Naive thymus-derived CD8-positive, alpha-beta T cell (primary cell): ENCODE measurements at places on chromosomes 4 and X.

DNA sequence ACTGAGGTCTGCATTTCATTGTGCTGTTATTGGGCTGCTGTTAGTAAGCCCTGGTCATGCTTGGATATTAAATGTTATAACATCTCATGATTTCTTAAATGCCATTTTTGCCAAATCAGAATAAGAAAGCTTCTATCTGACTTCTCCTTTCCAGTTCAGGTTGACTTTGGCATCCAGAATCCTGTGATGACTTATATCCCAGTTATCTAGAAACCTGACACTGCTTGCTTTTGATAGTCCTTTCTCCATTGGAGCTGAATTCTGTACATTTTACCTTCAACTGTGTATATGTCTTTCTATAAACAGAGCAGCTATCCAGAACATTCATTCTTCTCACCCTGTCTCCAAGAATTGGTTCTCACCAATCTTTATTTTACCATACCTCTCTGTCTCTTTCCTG is 257.7 kb upstream of the GNPDA2 start:
- no peak for DNase-seq

GRCh38 chr4:5283837-5284236 is 232.6 kb downstream of the STK32B start:
- DNase-seq = no peak

DNA sequence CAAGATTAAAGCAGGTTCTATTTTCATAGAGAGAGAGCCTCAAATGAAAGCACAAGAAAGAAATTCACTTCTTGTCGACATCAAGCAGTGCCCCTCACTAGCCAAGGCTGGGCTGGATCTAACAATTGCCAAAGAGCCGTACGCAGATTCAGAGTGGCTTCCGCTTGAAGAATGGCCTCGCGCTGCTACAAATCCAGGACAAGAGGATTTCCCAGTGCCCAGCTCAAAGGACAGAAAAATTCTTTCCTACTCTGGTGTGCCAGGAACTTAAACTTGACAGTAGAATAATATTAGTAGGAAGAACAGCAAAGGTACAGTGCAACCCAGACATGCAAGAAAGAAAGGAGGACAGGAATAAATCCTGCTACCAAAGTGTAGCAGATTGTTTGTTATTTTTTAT is 56.5 kb upstream of the PPARGC1A start:
- no peak for DNase-seq

DNA sequence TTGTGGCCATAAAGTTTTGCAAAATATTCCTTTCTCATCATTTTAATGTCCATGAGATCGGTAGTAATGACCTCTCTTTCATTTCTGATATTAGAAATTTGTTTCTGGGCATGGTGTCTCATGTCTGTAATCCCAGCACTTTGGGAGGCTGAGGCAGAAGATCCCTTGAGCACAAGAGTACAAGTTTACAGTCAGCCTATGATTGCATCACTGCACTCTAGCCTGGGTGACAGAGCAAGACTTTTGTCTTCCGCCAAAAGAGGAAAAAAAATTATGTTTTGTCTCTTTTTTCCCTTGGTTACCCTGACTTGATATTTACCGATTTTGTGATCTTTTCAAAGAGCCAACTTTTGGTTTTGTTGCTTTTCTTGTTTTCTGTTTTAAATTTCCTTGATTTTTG is 10.8 kb upstream of the NKAP start:
- DNase-seq = no peak

DNA sequence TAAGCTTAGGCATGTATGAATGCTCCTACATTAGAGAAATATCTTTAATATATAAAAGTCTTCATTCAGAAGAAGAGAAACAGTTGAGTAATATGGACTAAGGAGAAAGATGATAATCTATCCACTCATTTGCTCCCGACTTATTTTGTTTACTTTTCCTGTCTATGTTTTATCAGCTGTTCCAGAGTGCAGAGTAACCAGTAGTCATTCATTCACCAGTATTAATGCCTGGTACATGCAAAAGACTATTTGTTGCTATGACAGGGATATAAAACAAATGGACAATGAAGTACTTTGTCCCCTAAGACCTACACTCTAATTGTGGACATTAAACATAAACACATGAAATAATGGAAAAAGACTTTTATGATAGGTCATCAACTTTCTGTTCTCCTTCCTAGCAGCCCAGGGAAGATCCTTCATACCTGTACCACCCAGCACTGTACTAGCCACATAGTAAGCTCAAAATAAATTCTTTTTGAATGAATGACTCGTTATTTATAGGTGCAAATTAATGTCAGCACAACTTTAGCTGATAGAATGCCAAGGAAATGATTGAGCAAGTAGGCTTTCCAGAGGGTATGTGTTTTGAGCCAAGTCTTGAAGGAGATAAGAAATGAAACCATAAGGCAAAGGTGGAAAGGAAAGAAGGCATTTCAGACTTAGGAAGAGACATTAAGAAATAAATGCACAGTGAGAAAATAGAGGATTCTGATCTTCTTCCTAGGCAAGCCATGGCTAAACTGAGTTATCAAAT is 45.0 kb upstream of the IL13RA1 start:
- DNase-seq = no peak

- DNase-seq = no peak
Measured at GRCh38 chrX:46642145-46642544, 68.6 kb downstream of the CHST7 start.

DNA sequence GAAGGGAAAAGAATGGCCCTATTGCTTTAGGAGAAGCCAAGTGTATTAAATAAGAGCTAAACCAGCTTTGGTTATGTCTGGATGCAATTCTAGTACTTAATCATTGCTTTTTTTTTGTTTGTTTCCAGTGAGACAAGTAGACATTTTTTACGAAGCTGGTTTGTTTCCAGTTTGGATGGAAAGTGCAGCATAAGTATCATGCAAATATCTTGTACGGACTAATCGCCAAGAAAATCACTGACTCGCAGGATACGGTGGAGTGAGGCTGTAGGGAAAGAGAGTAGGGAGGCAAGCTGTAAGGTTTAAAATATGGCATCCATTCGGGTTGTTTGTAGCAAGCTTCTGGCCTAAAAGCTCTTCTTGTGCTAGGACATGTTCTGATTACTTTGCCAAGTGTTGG is 64.8 kb downstream of the HPGD start:
- DNase-seq = no peak

- DNase-seq = no peak
Measured at GRCh38 chrX:101385795-101386541, at the start of gene BTK. Gene BTK (minus strand): TSS chrX:101386191. CDS start chrX:101375284, 10,907 bp downstream.

GRCh38 chr4:13329340-13329850 is 154.7 kb downstream of the RAB28 start:
- DNase-seq = no peak

DNA sequence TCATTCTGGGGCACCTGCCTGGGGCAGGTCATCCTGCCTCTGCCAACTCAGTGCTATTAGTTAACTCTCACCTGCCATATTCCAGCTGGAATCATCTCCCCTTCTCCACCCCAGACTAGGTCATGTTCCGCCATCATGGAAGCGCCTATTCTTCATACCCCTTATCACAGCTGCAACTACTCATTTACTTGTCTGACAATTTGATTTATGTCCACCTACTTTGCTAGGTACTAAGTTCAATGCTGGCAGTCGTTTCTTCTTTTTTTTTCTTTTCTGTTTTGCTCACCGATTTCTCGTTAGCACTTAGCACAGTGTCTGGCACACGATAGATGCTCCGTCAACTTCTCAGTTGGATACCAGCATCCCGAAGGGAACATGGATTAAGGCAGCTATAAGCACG is 1.1 kb upstream of the FMR1 start:
- no peak for DNase-seq

DNA sequence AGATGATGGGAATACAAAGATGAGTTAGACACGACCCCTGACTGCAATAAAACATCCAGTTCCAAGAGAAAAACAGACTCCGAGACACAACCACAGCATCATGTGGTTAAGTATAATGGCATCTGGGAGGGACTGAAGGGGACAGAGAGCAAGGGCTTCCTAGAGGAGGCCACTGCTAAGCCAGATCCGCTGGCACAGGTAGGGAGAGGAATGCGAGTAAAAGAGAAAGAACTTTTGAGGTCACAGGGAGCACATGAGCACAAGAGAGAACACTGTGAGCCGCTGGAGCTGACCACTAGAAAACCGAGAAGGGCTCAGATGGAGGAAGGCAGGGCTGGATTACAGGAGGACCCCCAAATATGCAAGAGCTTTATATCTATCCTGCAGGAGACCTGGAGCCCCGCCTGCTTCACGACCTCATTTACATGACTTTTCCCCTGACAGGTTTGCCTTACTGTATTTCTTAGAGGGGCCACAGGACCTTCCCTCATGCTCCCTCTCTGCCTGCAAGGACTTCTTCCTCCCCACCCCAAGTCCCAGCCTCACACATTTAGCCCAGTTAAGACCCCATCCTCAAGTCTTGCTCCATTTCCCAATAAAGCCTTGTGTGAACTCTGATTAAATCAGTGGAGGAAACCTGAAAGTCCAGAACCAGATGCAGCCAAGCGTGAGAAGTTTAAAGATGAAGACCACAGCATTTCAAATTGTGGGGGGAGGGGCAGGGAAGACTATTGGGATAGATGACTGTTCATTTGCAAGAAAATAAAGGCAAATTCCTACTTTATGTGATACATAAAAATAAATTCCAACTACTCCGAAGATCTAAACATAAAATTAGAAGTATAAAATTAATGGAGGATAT is 29.6 kb downstream of the MFAP3L start:
- DNase-seq = no peak

- DNase-seq = no peak
Measured at GRCh38 chr4:172962564-172963353, 205.9 kb upstream of the GALNT7 start.

- no peak for DNase-seq
Measured at GRCh38 chr4:38601244-38601915, 62.6 kb upstream of the KLF3 start.

DNA sequence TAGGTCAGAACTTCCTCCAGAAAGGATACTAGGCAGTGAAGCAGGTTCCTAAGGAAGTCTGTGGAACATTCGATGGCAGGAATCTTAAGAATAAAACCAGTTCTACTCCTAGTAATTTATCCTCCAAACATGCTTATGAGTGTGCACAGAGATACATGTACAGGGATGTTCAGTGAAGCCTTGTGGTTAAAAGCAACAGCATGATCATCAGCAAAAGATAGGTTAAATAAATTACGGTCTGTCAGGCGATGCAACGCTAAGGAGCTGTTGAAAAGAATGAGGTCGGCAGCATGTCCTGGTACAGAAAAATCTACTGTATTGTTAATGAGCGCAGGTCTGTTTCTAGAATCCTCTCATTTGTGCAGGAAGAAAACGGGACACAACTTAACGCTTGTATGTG is 23.6 kb downstream of the SEL1L3 start:
- no peak for DNase-seq

DNA sequence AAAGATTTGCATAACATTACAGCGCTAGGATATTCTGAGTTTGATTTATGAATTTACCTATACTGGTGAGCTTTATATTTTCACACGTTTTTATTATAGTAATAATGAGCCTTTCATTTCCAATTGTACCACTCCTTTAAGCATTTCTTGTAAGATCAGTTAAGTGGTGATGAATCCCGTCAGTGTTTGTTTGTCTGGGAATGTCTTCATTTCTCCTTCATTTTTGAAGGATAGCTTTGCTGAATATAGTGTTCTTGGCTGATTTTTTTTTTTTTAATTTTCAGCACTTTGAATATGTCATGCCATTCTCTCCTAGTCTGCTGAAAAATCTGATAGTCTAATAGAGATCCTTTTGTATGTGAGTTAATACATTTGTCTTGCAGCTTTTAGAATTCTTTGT is 70.1 kb downstream of the IL15 start:
- no peak for DNase-seq

DNA sequence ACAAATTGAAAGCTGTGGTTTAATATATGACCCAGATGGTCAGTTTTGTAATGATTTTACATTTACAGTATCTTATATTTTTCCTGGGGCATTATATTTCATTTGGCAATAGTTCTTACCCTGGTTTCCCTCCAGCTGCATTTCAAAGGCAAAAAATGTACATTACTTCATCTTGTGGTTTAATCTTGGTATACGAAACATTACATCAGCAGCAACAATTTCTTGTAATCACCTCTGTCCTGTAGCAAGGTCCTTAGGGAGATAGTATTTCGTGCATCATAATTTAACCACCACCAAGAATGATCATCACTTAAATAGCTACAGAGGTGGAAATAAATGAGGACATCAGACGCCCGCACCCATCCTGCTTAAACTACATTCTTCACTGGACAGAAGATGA is 48.8 kb downstream of the HS6ST2 start:
- DNase-seq = no peak

- no peak for DNase-seq
Measured at GRCh38 chrX:19874391-19875049, 12.9 kb downstream of the SH3KBP1 start.

DNA sequence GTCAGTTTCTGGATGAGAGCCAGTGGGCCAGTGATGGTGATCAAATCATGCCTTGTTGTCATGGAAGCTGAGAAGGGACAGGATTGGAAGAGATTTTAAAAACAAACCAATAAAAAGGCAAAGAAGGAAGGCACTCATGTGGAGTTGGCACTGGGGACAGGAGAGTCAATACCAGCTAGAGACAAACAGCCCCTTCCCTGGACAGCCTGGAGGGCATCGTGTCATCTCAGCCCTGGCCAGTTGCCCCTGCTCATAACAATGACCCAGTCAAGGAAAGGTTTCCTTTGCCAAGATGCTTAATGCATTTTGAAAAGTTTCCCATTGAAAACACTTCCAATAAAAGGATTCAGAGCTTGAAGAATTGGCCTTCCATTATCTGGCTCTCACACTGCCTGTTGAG is 55.5 kb downstream of the SCML1 start:
- no peak for DNase-seq

GRCh38 chr4:151760712-151761661 is at the start of gene GATB:
Gene GATB (minus strand): TSS chr4:151761007. CDS start chr4:151760982, 25 bp downstream.
- peak; percentile 93 for DNase-seq

DNA sequence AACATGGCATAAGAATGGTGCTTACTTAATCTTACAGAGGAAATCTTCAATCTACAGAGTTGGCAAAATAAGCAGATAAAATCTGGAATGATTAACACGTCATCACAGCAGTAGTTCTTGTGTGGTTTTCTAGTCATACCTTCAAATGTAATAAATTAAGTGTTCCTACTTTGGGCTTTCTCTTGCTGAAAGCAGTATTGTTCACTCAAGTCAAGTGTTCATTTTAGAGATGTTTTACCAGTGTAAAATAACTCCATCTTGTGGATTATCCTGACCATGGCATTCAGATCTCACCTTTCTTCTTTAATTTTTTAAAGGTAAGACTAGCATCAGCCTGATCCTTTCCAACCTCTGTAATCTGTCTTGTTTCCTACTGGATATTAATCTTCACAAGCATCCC is 72.9 kb downstream of the ADAMTS3 start:
- no peak for DNase-seq

GRCh38 chr4:96293806-96294205 is 453.9 kb downstream of the PDHA2 start:
- DNase-seq = no peak
